ENCODE measurements at places on chromosomes 6 and 20. TPM values are rescaled to one million over a fixed set of nuclear protein-coding genes. Genes with fewer than 3 reads are reported as not detected.
A peak's percentile ranks its signal among the peaks of the same experiment; 100 is the strongest.

DNA sequence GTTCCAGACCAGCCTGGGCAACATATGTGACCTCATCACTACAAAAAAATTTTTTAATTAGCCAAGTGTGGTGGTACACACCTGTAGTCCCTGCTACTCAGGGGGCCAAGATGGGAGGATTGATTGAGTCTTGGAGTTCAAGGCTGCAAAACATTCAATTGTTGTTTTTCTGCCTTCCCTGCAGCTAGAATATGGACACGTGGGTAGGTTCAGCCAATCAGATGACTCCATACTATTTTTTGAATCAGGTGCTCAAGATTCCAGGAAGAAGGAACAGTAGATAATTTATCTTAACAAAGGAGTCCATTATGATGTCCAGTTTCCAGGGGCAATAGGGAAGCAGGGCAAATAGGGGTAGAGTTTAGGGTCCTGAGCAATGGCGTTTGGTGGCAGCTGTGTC lies 2.4 kb upstream of the DEFB119 start:
- DNase-seq: no peak

Gene GMEB2
- total RNA-seq: 5.9 TPM

DNA sequence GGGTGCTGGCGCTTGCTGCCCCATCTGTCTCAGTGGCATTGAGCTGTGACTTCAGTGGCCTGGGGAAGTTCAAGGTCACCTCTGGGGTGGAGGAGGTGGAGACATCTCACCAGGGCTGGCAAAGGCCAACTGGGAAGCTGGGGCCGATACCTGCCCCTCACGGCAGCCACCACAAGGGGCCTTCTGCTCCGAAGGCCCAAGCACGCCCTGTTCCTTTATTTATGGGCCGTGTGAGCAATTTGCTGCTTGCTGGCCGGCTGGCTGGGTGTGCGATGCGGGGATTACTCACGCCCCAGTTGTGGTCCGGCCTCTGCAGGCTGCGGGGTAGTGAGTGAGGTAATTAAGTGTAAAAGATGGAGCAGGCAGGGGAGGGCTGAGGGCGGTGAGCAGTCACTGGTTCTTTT lies 13.2 kb upstream of the SCRT2 start:
- DNase-seq: no peak

DNA sequence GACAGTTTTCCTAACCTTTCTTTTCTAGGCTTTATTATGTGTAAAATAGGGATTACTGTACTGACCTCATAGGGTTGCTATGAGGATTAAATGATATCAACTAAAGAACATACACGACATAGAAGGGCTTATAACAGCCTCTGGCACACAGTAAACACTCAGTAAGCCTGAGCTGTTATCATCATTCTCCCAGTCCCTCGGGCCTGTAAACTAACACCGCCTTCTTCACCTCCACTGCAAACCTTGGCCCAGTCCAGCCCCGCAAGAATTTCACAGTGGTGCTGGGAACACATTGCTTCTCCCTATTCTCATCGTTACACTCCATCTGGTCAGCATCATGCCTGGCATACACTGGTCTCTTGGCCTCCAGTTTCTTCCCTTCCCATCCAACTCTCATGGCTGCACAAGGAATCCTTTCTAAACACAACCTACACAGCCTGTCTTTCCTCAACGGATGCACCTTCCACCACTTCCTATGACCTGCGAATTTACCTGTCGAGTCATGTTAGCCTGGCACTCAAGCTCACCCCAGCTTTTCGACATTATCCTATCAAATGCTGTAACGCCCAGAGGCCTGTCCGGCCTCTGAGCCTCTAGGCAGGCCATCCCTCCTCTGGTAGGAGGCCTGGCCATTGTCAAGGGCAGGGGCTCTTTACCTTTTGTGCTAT lies 92.1 kb downstream of the FYN start:
- no peak for DNase-seq

DNA sequence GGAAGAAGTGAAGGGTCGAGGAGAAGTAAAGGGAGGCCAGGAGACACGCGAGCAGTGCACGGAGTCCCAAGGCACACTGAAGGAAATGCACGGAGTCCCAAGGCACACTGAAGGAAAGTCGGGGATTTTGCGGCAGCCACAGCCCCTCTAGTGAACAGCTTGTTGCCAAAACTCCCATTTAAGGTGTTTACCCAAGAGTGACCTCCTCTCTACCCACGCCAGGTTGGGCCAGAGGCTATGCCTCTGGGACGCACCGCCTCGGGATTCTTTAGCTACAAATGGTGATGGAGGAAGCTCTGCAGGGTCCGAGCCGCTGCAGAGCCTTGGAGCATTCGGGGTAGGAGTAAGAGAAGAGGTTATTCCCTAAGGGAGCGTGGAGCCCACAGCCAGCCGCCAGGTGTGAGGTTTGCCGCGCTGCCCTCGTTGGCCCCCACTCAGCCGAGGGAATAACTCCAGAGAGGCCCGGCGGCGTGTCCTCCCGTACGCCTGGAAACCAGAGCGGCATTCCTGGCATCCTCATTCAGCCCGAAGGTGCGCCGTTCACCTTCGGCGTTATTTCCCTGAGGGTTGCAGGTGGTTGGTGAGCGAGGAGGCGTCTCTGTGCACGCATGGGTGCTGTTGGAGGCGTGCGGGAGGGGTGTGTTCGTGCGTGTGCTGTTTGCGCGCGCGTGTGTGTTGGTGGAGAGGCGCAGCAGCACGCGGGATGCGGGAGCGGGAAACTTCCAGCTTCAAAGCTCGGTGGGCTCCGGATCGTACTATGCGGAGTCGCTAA lies 3.4 kb upstream of the MAFB start:
- no peak for DNase-seq

DNA sequence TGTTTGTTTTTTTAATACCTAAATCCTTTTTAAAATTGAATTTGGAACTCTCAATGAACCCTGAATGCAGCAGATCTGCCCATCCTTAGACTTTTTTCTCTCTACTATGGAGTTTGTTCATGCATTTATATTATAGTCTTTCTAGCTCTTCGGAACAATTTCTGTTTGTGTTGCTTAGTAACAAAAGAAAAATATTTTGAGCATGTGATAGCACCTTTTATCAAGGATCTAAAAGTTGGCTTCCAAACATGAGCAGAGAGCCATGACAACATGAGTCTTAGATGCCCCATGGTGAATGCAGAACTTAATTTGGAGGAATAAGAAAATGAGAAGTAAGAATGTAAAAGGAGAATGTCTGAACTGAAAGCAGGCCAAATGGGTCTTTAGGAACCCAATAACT lies 133.7 kb downstream of the EDN1 start:
- no peak for DNase-seq

DNA sequence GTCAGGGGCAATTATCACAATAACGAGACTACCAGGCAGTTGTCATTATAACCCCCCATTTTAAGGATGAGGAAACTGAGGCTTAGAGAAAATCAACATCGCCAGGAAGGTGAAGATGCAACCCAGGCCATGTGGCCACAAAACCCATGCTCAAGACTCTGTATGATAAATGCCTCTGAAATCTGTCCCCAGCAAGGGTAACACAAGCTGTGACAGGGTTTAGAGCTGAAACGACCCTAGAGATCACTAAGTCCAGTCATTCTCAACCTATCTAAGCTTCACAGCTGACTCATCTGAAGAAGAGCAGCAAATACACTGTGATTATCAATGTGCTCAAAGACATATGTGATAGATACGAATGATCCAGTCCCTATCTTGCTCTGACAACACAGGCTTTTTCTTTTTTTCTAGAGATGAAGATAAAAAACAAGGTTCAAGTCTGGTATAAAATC lies 47.0 kb downstream of the ARHGAP18 start:
- DNase-seq: no peak

Gene TNNC2
- total RNA-seq: not detected

GRCh38 chr20:43583982-43584432 lies 6.7 kb upstream of the IFT52 start:
- DNase-seq: peak; percentile 73

DNA sequence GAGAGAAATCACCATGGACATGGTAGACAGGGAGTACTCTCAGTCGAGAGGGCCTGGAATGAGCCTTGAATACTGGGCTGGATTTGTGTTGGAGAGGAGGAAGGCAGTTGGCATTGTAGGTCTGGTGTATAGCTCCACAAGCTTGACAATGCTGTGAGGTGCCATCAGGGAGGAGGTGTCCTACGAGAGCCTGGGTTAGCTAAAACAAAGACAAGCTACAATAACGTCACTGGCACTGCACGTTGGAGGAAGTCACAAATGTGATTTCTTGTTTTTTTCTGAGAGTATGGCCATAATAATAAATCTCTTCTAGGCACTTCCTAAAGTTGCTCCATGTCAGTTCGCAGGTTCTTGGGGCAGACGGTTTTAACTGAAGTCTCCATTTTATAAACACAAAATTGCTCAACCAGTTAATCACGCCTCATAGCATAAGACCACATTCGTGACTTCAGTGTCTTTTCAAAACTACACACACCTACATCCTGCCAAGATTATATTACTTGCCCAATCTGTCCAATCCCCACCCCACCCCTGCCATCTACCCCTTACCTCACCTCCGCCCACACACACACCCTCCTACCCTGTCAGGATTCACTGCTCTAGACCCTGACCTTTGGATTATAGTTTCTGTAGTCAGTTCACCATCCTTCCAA lies 4.4 kb upstream of the HLA-DMB start:
- DNase-seq: no peak

DNA sequence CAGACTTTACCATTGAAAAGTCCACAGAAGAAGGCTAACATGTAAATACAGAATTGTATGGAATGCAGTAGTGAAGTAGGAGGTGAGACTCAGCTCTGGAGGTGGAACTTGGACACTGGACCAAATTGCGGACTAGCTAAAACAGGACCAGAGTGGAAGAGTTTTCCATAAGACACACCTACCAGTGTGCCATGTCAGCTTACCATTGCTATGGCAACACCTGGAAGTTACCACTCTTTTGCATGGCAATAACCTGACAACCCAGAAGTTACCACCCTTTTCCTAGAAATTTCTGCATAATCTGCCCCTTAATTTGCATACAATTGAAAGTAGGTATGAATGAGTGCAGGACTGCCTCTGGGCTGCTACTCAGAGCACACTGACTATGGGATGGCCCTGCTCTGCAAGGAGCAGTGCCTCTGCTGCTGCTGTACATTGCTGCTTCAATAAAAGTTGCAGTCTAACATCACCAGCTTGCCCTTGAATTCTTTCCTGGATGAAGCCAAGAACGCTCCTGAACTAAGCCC lies 569.6 kb upstream of the FLRT3 start:
- no peak for DNase-seq

DNA sequence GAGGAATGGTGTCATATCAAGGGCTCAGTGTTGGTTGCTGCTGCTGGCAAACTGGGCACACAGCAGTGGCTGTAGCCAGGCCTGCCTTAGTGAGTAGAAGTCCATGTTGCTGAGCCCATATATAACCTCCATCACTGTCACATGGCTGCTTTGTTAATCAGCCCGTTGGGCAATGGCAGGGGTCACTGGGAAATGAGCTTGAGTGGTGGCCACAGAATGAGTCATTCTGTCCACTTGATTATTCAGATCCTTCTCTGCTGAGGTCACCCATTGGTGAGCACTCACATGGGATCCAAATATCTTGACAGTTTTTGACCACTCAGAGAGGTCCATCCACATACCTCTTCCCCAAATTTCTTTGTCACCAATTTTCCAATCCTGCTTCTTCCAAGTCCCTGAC lies 898.9 kb upstream of the EYS start:
- DNase-seq: no peak

Gene STAU1
- 60.4 TPM for total RNA-seq

DNA sequence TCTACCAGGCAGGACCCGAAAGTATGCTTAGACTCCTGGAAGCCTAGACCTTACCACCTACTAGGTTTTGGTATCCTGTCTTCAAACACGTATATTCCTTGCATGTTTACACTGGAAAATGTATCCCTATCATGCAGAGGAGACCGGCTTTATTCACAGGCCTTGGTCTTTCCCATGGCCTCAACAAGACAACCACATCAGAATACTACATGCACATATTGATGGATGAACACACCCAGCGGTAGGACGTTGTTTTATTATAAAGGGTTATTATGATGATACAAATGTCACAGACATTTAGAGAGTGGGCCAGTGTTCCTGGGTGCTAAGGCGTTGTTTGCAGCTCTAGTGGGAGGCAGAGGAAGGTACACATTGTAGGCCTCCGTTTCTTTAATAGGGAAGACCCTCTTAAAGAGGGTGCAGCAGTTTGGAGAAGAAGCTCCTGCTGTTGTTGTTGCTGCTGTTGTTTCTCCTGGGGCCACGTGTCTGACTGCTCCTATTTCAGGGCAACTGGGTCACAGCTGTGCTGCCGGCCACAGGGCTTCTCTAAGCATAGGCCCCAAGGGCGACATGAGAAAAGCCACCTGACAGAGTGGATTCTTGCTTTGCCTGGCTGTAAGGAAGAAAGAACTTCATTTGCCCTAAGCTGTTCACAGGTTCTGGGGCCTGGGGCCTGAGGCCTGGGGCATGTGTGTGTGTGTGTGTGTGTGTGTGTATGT lies 98.3 kb upstream of the SASH1 start:
- DNase-seq: peak; percentile 67

Gene BEND6
- 0.35 TPM for total RNA-seq

DNA sequence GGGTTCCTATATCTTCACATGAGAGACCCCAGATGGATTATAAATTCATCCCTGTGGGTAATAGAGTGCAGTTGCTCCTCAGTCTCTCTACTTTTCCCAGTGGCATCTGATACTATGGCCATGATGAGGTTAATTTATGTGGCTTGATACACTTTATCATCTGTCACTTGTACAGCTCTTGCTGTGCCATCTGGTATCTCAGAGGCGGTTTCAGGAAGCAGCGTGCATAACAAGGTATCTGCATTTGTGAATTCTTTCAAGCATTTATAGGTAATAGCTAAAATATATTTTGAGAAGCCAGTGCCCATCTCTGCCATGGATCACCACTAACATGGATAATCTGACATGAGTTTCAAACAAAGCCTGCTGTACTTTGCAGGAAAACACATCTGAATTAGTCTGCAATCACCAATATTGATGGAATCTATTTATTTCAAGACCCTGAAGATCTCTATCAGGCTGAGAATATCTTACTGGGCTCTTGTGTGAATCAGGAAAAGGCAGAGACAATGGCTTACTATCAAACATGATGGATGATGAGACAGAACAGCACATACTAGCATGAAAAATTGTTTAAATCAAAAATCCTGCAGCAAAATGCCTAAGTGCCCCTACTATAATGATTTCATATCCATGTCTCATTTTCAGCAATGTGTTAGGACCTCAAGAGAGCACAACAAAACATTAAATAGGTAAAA lies 548.7 kb upstream of the MAP3K7 start:
- no peak for DNase-seq

Gene FNDC1
- 1.9 TPM for total RNA-seq

GRCh38 chr6:168182908-168183612 lies 104.0 kb upstream of the FRMD1 start:
- no peak for DNase-seq

GRCh38 chr6:42771741-42772100 lies 10.1 kb upstream of the BICRAL start:
- no peak for DNase-seq

Gene MDFI
- total RNA-seq: 1.3 TPM

All from left ventricle myocardium superior (tissue), 1 donor.